ENCODE measurements at places on chromosomes 13 and 19.

GRCh38 chr19:35557539-35558399 is 5.7 kb downstream of the ATP4A start:
- no peak for DNase-seq

DNA sequence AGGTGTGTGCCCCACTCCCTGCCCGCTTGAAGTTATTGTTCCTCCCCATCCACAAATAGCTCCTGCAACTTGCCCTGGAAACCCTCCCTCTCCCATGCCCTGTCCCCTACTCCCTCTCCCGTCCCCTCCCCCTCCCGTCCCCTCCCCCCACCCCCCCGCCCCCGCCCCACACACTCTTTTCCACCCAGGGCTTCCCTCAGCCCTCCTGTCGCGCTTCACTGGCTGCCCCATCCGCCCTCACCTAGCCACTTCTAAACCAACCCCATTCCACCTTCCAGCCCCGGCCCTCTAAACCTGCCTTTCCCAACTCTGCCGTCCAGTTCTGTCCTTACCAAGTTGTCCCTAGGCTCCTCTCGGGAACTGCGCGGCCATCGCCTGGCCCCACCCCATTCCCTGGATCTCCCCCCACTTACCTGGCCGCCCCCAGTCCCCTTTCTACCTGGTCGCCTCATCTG is 993 bp downstream of the RGL3 start:
- no peak for DNase-seq

GRCh38 chr13:113761136-113761535 is 2.1 kb downstream of the TMEM255B start:
- no peak for DNase-seq

- DNase-seq: no peak
These were observed 1500.4 kb downstream of the EFNB2 start for GRCh38 chr13:105035092-105035491.

DNA sequence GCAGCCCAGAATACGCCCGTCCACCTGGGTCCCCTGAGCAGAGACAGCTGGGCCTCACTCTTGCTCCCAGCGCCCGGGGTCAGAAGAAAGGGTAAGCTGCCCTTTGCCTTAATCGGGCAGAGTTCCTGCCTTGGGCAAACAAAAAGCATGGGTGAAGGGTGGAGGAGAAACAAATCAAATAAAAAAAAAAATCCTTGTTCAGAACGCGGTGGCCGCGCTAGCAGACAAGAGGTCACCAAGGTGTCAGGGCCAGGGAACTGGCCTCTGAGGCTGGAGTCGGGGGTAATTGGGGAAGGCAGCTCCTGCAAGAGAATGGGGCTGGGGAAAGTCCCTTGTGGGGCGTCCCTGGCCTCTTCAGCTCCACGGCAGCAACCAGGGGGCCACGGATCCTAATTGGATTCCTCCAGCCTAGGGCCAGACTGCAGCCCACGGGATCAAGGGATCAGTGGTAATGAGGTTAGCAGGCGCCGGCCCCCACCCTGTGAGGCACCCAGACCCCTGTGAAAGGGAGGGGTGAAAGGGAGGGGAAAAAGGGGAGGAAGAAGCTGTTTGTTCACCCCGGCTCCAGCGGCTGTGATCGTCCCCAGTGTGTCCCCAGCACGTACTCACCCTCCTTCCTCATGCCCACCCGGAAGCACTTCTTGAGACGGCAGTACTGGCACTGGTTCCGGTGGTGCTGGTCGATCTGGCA is 5.5 kb downstream of the NR2F6 start:
- no peak for DNase-seq

DNA sequence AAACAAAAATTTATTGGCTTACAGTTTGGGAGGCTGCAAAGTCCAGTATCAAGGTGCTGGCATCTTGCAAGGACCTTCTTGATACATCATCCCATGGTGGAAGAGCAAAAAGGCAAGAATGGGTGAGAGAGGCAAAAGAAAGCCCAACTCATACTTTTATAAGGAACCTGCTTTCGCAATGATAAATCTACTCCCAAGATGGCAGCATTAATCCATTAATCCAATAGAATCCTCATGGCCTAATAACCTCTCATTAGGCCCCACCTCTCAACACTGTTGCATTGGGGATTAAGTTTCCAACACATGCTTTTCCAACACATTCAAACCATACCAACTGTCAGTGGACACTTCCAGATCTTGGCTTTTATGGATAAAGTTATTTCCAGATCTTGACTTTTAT is 48.7 kb upstream of the ZNF507 start:
- no peak for DNase-seq

- peak; percentile 21 for DNase-seq
These were observed 60.8 kb upstream of the IPO5 start for GRCh38 chr13:97892717-97893116.

DNA sequence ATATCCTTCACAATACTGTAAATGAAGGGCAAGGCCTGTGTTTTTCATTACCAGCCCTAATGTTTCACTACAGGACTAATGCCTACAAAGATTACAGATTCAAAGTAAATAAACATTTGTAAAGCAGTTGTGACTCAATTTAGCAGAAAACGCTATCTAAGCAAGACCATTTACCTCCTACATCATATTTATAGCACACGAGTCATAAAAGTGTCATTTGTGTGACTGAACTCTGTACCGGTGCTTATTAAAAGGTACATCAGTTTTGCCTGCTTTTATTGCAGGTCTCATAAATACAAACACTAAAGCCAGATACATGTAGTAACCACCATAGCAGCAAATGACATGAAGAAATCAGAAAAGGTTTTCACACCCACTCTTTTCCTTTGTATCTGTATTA is 61.5 kb upstream of the SLC15A1 start:
- no peak for DNase-seq

DNA sequence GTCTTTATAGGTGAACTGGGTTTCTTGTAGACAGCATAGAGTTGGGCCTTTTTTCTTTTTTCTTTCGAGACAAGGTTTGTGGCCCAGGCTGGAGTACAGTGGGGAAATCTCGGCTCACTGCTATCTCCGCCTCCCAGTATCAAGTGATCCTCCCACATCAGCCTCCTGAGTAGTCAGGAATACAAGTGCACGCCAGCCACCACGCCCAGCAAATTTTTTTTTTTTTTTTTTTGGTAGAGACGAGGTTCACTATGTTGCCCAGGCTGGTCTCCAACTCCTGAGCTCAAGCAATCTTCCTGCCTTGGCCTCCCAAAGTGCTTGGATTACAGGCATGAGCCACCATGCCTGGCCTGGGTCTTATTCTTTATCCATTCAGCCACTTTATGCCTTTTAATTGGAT is 5.1 kb upstream of the CALM3 start:
- DNase-seq: no peak

Measured in Karpas-422 (cell line).